ENCODE measurements at places on chromosomes 7 and 10. TPM values are rescaled to one million over a fixed set of nuclear protein-coding genes. Genes with fewer than 3 reads are reported as not detected.
A peak's percentile ranks its signal among the peaks of the same experiment; 100 is the strongest.

DNA sequence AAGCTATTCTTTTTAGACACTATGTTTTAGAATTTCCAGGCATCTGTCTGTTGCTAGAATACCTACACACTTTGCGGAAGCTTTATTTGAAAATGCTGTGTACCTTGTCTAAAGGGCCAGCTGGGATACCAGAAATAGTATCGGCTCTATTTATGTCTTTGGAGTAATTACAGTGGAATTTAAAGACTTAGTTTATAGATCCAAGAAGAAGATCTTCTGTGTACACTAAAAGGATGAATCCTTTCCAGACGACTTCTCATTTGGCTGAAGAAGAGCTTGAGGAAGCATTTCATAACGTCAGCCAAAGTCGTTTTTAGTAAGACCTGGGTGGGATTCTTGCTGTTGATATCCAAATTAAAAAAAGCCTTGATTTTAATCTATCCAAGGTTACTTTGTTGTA is 365.9 kb downstream of the INHBA start:
- DNase-seq: no peak
- H3K27me3 ChIP-seq: no peaks in the 10 kb centered on the region
- no peaks in the 10 kb centered on the region for H3K4me1 ChIP-seq
- no peaks in the 10 kb centered on the region for H3K36me3 ChIP-seq

GRCh38 chr10:7913126-7913872 is 95.0 kb downstream of the TAF3 start:
- no peak for DNase-seq
- no peaks in the 10 kb centered on the region for H3K36me3 ChIP-seq
- no peaks in the 10 kb centered on the region for H3K27me3 ChIP-seq

- H3K36me3 ChIP-seq: no peaks in the 10 kb centered on the region
- H3K4me3 ChIP-seq: no peak overlapping the region
Observed at GRCh38 chr7:65216469-65216868, 157.2 kb upstream of the ZNF92 start.

DNA sequence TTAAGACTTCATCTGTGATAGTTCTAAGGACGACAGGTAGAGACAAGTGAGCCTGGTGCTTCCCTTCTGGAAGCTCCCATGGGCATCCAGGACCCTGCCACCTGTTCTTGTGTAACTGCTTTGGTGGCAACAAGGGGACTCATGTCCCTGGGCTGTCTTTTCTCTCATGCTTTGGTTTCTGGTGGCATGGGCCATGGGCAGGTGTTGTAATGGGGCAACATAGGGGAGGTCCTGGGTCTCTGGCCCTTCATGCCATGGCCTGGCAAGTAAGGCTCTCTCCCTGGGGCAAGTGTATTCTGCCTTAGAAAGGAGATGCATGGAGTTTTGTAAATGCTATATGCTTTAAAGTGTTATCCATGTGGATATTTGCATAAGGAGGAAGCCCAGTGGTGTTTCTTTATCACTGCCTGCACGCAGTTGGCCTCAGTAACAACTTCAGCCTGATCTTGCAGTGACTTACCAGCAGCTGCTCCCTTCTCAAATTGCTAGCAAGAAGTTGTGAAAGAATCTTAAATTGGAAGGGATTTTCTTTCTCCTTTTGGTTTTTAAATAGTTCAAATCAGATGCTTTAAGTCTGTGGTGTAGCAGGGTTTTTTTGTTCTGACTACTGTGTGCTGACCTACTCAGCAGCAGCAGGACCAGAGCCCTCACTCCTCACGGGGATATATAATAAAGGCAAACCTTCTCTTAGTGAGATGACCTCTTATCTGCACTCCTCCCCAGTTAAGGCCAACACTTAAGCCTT is 39.9 kb downstream of the OGDH start:
- H3K27ac ChIP-seq: no peak overlapping the region
- DNase-seq: no peak
- no peaks in the 10 kb centered on the region for H3K4me1 ChIP-seq
- H3K4me3 ChIP-seq: no peak overlapping the region

GRCh38 chr7:123797673-123798531 is 47.1 kb upstream of the HYAL4 start:
- no peaks in the 10 kb centered on the region for H3K36me3 ChIP-seq
- H3K4me3 ChIP-seq: no peak overlapping the region
- H3K27ac ChIP-seq: peak overlapping the region; percentile 36
- peaks cover 12% of the 10 kb centered on the region for H3K4me1 ChIP-seq
- DNase-seq: peak; percentile 26

DNA sequence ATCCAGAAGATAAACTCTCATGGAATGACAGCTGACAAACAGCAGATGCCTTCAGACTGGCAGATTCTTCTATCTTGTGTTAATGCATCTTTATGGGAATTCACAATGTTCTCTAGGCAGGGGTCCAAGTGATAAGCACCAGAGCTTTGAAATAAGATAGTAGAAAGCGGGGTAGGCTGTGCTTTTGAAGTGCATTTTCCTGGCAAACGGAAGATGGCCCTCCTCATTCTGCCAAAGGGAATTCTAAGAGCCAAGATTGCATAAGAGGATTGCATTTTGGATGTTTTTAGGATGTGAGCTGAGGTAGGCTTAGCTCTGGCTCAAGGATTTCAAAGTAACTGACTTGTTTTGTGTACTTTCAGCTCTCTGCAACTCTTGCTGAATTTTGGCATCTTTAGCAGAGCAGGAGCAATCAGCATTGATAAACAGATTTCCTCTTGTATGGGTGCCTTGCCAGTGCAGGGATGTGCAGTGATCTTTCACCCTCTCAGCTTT is 298.5 kb upstream of the KLF6 start:
- no peak overlapping the region for H3K27ac ChIP-seq
- no peak for DNase-seq
- H3K27me3 ChIP-seq: no peaks in the 10 kb centered on the region
- no peaks in the 10 kb centered on the region for H3K4me1 ChIP-seq
- H3K36me3 ChIP-seq: no peaks in the 10 kb centered on the region

GRCh38 chr7:22485189-22485588 is 14.8 kb downstream of the STEAP1B start:
- H3K4me1 ChIP-seq: no peaks in the 10 kb centered on the region
- no peak overlapping the region for H3K27ac ChIP-seq
- DNase-seq: no peak
- H3K27me3 ChIP-seq: no peaks in the 10 kb centered on the region

DNA sequence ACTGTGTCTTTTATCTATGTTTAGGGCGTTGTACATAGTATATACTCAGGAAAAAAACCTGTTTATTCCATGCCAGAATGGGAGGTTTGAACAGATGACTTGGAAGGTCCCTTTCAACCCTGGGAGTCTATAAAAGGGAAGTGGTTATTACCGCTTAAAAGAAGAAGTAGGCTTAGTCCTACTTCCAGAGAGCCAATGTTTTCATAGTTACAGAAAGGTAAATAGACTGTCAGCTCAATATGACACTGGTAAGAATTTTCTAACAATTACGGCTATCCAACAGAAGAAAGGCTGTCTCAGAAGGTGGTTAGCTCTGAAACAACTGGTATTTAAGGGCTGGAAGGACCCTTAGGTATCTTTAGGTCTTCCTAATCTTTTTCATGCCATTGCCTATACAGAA is 1.1 kb upstream of the TFAM start:
- no peaks in the 10 kb centered on the region for H3K27me3 ChIP-seq
- peak overlapping the region; percentile 78 for H3K27ac ChIP-seq
- peaks cover 10% of the 10 kb centered on the region for H3K4me1 ChIP-seq
- H3K4me3 ChIP-seq: peak overlapping the region; percentile 90

DNA sequence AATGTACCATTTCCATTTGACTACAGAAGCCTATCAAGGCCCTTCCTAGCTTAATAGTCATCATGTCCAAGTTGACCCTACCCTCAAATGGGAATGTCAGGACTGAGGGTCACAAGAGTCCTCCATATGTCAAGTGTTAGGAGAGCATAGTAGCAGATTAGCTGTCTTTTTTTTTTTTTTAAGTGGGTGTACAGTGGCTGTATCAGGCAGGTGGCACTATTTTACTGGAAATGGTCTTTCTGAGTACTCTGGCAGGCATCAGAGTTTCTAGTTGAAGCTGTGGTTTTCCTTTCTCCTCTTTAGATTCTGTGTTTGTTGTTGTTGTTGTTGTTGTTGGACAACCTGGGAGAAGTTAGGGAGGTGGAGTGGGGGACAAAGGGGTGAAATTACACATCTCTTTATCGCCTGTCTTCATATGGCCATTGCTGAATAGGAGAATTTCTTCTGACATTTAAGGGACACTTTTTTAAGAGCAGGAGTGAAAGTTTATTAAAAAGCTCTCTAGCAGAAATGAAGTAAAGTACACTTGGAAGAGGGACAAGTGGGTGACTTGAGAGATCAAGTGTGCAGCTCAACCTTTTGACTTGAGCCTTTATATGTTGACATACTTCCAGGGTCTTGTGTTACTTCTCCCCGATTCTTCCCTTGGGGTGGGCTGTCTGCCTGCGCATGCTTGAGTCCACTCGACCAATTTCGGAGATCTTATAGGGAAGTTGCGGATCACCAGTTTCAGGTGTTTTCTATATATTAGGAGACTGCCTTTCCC is 104.1 kb upstream of the FOXP2 start:
- no peaks in the 10 kb centered on the region for H3K27me3 ChIP-seq
- H3K27ac ChIP-seq: no peak overlapping the region
- DNase-seq: no peak
- no peaks in the 10 kb centered on the region for H3K36me3 ChIP-seq

DNA sequence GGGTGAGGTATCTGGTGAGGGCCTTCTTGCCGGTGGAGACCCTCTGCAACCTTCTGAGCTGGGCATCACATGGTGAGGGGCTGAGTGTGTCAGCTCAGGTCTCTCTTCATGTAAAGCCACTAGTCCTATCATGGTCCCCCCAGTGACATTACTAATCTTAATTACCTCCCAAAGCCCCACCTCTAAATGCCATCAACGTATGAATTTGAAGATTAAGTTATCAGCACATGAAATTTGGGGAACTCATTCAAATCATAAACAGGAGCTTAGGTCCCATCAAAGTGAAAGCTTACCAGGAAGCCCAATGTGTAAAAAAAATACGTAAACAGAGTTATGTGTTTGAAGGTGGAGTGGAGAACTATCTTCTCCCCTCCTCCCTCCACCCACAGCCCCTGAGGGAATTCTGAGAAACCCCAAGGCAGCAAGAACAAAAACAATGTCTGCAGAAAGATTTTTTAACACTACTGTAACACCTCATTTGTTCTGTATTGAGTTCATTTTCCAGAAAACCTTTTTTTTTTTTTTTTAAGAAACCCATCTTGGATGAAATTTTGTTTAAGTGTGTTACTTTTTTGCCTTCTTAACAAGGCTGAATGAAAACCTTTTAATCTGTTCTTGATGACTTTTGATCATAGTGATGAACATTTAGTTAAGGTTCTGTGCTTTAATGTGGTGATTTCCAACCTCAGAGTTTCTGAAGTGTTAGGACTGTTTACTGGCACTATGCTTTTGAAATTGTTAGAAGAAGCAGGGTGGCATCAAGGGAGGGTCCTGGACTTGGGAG is 19.1 kb upstream of the PCGF5 start:
- H3K27ac ChIP-seq: no peak overlapping the region
- H3K36me3 ChIP-seq: no peaks in the 10 kb centered on the region
- no peaks in the 10 kb centered on the region for H3K27me3 ChIP-seq
- no peak for DNase-seq
- H3K4me1 ChIP-seq: peaks cover 4% of the 10 kb centered on the region

DNA sequence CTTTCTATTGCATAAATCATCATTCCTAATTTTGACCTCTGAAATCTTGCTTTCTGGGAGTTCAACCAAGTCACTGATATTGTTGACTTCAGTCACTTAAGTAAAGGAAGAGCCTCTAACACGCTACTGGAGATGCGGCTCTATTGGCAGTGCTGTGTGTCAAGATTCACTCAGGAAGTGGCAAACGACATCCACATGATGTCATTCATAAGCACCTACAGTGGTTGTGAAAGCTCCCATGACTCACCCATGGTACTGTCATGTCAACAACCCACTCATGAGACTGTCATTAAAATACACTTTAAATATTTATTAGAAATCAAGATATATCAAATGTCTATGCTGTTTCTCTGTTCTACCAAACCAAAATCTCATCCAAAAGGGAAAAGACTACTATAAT is 52.5 kb upstream of the LHFPL3 start:
- no peak for DNase-seq

GRCh38 chr7:131619336-131620305 is 63.2 kb upstream of the PODXL start:
- H3K4me3 ChIP-seq: no peak overlapping the region
- H3K4me1 ChIP-seq: no peaks in the 10 kb centered on the region
- H3K36me3 ChIP-seq: no peaks in the 10 kb centered on the region
- DNase-seq: no peak
- no peaks in the 10 kb centered on the region for H3K27me3 ChIP-seq

GRCh38 chr7:95303013-95303905 is 21.1 kb downstream of the PON1 start:
- no peaks in the 10 kb centered on the region for H3K36me3 ChIP-seq
- H3K27me3 ChIP-seq: no peaks in the 10 kb centered on the region
- H3K4me3 ChIP-seq: no peak overlapping the region
- H3K4me1 ChIP-seq: no peaks in the 10 kb centered on the region
- no peak overlapping the region for H3K27ac ChIP-seq
- no peak for DNase-seq

DNA sequence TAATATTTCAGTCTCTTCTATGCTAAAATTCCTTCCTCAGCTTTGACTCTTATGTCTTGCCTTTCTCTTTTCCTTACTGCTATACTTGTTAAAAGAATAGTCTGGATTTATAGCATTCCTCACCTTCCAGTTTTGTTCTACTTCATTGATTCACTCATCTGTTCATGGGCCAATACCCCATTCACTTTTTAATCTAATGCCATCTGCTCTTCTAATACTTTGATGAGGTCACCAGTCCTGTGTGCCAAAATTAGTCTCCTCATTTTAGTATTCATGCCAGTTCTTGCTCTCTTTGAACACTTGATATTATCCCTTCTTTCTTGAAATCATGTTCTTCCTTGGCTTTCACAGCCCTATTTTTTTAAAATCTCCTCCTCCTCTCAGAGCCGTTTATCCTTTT is 19.3 kb downstream of the STK17A start:
- DNase-seq: no peak
- H3K27me3 ChIP-seq: no peaks in the 10 kb centered on the region
- no peaks in the 10 kb centered on the region for H3K4me1 ChIP-seq
- H3K36me3 ChIP-seq: no peaks in the 10 kb centered on the region

GRCh38 chr7:23218196-23218595 is 28.4 kb upstream of the GPNMB start:
- no peaks in the 10 kb centered on the region for H3K27me3 ChIP-seq
- no peaks in the 10 kb centered on the region for H3K4me1 ChIP-seq
- no peak overlapping the region for H3K4me3 ChIP-seq
- no peaks in the 10 kb centered on the region for H3K36me3 ChIP-seq
- no peak overlapping the region for H3K27ac ChIP-seq

GRCh38 chr10:8360365-8360764 is 305.9 kb downstream of the GATA3 start:
- H3K27me3 ChIP-seq: no peaks in the 10 kb centered on the region
- no peaks in the 10 kb centered on the region for H3K4me1 ChIP-seq
- DNase-seq: no peak
- H3K36me3 ChIP-seq: no peaks in the 10 kb centered on the region

CHAT gene
- not detected for total RNA-seq

HOXA13 gene
- 0.03 TPM for total RNA-seq

CLEC5A gene
- total RNA-seq: 0.14 TPM

TIMM23 gene
- total RNA-seq: 19.7 TPM

MRPL32 gene
- total RNA-seq: 29.4 TPM

ASIC3 gene
- total RNA-seq: 0.67 TPM

HOXA6 gene
- total RNA-seq: not detected

AKR1C8 gene
- total RNA-seq: not detected

FBXO24 gene
- 0.38 TPM for total RNA-seq

ZNF282 gene
- 12.7 TPM for total RNA-seq

PLAU gene
- 10.5 TPM for total RNA-seq

GDF10 gene
- 5.5 TPM for total RNA-seq

PTPRN2 gene
- 12.4 TPM for total RNA-seq

ACSL5 gene
- total RNA-seq: 2.9 TPM

UNC5B gene
- total RNA-seq: 3.7 TPM

All from pancreas (tissue), 10 donors.